ENCODE measurements at places on chromosomes 6 and 20.

DNA sequence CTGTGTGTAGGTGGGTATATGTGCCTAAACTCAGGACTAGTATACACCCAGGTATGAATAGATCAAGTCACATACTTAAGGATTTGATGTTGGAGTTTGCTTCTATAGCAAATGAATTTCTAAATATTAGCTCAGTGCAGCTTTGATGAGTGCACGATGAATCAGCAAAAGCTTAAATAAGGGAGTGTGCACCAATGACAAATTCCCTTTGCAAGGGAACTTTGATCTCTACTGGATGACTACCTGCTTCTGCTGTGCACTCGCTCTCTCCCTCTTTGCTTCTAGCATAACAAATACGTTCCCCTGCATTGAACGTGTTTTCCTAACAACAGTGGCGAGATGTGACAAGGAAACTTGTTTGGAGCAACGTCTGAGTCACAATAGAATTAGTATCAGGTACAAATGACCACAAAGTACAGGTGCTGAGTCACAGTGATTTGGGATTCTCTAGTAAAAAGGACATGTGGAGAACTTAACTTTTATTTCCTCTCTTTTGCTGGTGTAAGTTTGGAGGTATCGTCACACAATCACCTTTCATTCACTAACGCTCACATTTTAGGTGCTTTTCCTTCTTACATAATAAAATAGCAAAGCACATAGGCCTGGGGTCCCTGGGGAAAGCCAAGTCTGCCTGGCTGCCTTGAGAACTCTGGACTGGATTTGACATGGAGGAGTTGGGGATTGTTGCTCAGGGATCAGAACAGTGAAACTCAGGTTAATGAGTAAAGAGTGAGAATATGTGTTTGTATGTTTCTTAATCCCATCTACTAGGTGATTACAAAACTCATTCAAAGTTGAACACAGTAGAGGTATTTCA, 49.7 kb downstream of the KLHL31 start:
- no peak for DNase-seq

DNA sequence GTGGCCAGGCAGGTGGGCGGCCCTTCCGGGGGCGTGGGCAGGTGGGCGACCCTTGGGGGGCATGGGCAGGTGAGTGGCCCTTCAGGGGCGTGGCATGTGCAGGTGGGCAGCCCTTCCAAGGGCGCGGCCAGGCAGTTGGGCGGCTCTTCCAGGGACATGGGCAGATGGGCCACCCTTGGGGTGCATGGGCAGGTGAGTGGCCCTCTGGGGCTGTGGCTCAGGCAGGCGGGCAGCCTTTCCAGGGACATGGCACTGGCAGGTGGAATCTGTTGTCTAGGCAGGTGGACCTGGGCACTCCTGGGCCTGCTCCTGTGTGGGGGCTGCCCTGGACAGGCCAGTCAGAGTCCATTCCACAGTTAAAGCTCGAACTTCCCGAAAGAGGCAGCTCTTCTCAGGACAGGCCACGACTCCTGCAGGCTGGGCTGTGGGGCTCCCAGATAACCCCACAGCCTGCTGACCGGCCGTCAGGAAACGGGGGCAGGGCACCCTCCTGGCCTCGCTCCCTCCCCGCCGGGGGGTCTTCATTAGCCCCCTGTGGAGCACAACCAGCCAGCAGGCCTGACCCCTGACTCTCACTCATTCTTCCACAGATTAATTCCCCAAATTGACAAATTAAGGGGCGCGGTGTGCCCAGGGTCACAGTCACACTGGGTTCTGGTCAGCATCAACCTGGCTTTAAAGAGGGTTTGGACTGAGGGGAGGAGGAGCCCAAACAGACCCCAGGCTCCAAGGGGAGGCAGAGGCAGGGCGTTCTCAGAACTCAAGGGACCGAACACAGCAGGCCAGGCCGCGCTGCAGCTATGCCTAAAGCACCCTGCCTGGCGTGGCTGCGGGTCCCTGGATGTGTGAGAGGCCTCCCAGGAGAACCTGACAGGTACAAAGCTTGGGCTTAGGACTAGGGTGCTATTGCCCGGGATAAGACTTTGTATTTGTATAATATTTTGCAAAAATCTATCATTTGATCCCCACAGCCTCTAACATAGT, 130.0 kb downstream of the DLL1 start:
- no peak for DNase-seq

- no peak for DNase-seq
Measured at GRCh38 chr6:166361077-166361429, 18.7 kb upstream of the SFT2D1 start.

DNA sequence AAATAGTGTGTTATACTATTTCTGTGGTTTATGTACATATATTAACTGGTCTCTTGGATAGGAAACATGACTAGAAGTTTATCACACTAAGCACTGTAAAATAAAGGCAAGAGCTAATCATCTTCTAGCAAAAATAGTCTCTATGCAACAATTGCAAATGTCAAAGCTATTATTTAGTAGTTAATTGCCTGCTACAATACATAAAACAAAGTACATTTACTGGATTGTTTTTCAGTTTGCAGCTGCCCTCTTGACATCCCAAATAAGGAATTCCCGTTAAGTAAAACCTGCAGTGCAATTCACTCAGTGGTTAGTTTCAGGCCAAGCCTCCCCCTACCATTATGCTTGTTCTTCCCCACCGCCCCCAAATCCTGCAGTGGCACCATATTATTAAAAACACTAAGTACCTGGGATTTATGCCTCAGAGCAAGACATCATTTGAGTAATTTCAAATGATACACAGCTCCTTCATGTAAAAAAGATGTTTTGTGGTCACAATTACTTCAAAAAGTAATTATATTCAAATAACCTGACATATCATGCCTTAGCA, 1.6 kb upstream of the ATP5F1E start:
- no peak for DNase-seq

GRCh38 chr6:69284176-69284730, 512.6 kb downstream of the LMBRD1 start:
- DNase-seq: no peak
